ENCODE measurements at places on chromosomes 2 and 18. TPM values are rescaled to one million over a fixed set of nuclear protein-coding genes. Genes with fewer than 3 reads are reported as not detected.

The RAPGEF4 gene
- 18.4 TPM for total RNA-seq

The TMEM198 gene
- total RNA-seq: 1.5 TPM

The C1GALT1C1L gene
- total RNA-seq: 1.2 TPM

The SERPINB12 gene
- total RNA-seq: 20.1 TPM

The MYO1B gene
- 43.7 TPM for total RNA-seq

- H3K27ac ChIP-seq: no peak overlapping the region
- peak; percentile 80 for DNase-seq
These were observed 130.9 kb upstream of the RAB12 start for GRCh38 chr18:8478166-8478967.

- H3K27me3 ChIP-seq: no peaks in the 10 kb centered on the region
- H3K4me1 ChIP-seq: peaks cover 48% of the 10 kb centered on the region
- no peak overlapping the region for H3K4me3 ChIP-seq
- H3K36me3 ChIP-seq: no peaks in the 10 kb centered on the region
- H3K27ac ChIP-seq: peak overlapping the region; percentile 71
These were observed 17.1 kb upstream of the SP3 start for GRCh38 chr2:173982182-173982714.

DNA sequence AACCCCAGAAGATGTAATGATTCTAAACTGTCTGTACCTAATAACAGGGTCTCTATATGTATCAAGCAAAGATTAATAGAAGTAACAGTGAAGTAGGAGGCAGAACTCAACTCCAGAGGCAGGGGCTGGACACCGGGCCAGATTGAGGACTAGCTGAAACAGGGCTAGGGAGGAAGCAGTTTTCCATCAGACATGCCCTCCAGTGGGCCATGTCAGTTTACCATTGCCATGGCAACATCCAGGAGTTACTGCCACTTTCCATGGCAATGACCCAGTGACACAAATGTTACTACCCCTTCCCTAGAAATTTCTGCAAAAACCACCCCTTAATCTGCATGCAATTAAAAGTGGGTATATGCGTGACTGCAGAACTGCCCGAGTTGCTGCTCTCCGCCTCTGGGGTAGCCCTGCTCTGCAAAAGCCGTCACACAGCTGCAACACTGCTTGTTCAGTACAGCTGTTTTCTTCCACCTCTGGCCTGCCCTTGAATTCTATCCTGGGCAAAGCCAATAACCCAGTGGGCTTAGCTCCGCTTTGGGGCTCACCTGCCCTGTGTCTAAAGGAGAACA is 58.7 kb downstream of the TMEM18 start:
- H3K4me1 ChIP-seq: no peaks in the 10 kb centered on the region
- H3K27ac ChIP-seq: no peak overlapping the region
- H3K36me3 ChIP-seq: no peaks in the 10 kb centered on the region
- no peak overlapping the region for H3K4me3 ChIP-seq

DNA sequence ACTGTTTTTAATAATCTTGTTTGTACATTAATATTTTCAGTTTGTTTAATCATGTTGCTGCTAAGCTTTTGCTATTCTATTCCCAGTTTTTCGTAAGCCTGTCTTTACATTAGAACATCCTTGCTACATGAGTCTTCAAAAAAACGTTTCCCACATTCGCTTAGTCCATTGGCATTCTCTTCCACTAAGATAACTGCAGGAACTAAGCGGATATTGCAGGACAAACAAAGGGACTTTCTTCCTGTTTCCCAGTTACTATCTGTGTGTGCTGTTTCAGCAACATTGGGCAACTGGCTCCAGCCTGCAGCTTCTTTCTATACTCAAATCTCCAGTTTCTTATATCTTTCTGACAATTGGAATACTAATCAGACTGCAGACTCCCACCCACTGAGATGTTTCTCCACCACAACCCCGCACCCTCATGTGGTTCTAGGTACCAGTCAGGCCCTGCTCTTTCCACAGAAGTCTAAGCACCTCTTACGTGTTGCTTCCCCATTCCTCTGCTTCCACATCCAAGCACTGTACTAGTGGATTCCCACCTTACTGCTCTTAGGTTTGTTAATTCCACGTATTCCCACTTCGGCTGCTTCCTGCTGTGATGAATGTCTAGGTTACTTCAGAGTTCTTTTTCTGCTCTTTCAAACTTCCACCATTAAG is 420.3 kb downstream of the LRRTM4 start:
- no peaks in the 10 kb centered on the region for H3K36me3 ChIP-seq
- no peaks in the 10 kb centered on the region for H3K4me1 ChIP-seq
- H3K27ac ChIP-seq: no peak overlapping the region

GRCh38 chr2:8232871-8233270 is 449.0 kb upstream of the ID2 start:
- no peak overlapping the region for H3K4me3 ChIP-seq
- peak; percentile 1 for DNase-seq
- H3K36me3 ChIP-seq: no peaks in the 10 kb centered on the region
- peaks cover 8% of the 10 kb centered on the region for H3K4me1 ChIP-seq

DNA sequence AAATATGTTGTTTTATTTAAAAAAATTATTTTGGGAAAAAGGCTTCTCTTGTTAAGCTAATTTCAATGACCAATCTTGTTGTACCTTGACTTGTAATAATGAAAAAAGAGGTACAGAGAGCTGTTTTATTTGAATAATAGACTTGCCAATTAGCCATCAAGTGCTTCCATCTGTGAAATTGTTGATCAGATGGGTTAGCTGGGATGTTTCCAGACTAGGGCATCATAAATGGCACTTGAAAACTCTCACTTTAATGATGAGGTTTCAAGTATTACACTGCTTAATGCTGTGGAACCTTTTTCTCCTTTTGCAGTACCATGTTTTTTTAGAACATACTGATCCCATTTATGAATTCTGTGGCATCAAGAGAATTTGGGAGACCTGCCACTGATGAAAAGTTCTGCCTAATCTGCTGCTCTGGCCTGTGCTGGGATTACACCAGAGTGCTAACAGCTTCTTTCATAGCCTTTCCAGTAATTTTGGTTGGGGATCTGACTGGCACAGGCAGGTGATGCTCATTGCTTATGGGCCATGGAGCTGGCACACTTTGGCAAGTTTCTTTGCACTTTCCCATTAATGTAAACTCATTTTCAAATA is 24.2 kb downstream of the PSMD14 start:
- H3K36me3 ChIP-seq: no peaks in the 10 kb centered on the region
- H3K27ac ChIP-seq: no peak overlapping the region
- H3K4me3 ChIP-seq: no peak overlapping the region
- H3K4me1 ChIP-seq: no peaks in the 10 kb centered on the region
- H3K27me3 ChIP-seq: no peaks in the 10 kb centered on the region

GRCh38 chr2:131022731-131023130 is 70.5 kb downstream of the FAM168B start:
- H3K36me3 ChIP-seq: no peaks in the 10 kb centered on the region
- no peak overlapping the region for H3K27ac ChIP-seq
- no peak for DNase-seq
- no peak overlapping the region for H3K4me3 ChIP-seq
- no peaks in the 10 kb centered on the region for H3K4me1 ChIP-seq

- H3K27ac ChIP-seq: no peak overlapping the region
- DNase-seq: no peak
- H3K4me3 ChIP-seq: no peak overlapping the region
- H3K36me3 ChIP-seq: peaks cover 7% of the 10 kb centered on the region
These were observed 70.5 kb downstream of the ZNF236 start for GRCh38 chr18:76892832-76893231.

GRCh38 chr2:16244153-16244965 is 304.0 kb downstream of the MYCN start:
- no peaks in the 10 kb centered on the region for H3K4me1 ChIP-seq
- no peak overlapping the region for H3K27ac ChIP-seq
- H3K27me3 ChIP-seq: no peaks in the 10 kb centered on the region
- no peak overlapping the region for H3K4me3 ChIP-seq
- H3K36me3 ChIP-seq: no peaks in the 10 kb centered on the region
- peak; percentile 83 for DNase-seq

DNA sequence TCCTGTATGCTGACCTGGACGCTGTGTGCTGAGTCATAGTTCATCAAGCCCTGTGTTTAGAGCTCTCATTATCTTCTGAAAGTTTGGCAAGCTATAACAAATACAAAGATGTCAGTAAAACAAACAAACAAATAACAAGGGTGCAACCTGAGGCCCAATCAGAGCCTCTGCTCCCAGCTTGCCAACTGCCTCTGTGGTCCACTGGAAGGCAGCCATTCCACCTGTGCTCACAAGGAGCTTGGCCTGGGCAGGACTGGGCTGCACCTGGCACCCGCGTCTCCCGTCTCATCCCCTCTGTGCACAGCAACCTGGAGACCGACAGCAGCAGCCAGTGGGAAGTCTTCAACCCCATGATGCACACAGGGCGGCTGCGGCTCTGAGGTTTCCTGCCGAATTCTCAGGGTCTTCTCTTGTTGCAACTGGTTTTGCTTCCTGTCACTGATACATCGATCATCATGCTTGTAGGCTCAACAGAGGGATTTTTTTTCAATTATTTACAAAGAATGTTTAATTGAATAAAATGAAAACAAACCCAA is 97.8 kb downstream of the TMEM18 start:
- H3K27ac ChIP-seq: no peak overlapping the region
- H3K4me1 ChIP-seq: no peaks in the 10 kb centered on the region
- DNase-seq: peak; percentile 61
- no peaks in the 10 kb centered on the region for H3K27me3 ChIP-seq
- H3K4me3 ChIP-seq: no peak overlapping the region
- no peaks in the 10 kb centered on the region for H3K36me3 ChIP-seq

All from vagina (tissue), 2 donors.